Activated naive CD4-positive, alpha-beta T cell treated with Interleukin-2 at 50 U/mL for 16 hours (primary cell): ENCODE measurements at places on chromosomes 1 and 21.

DNA sequence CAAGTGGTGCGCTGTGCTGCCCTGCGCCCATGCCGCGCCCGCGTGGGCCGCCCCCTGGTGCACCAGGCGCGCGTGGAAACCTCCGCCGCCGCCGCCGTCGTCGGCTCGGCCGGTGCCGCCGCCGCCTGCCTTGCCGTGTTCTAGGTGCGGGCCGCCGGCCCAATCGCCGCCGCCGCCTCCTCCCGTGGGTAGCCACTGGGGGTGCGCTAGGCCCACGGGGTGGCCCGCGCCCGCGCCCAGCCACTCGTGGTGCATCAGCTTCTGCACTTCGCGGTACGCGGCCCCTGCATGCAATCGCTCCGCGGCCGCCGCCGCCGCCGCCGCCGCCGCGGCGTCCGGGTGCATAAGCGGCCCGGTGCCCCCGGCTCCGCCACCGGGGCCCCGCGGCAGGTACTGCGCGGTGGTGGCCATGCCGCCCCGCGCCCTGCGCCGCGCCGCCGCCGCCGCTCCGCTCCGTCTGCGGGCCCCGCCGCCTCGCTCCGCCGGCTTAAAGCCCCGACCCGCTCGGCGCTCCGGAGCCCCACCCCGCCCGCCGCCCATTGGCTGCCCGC lies at the start of gene POU3F1:
POU3F1 (minus strand) TSS at position 461 of the 551 bp plus-strand sequence; CDS start at position 411, 50 bp downstream.
- DNase-seq, result peak; percentile 20

DNA sequence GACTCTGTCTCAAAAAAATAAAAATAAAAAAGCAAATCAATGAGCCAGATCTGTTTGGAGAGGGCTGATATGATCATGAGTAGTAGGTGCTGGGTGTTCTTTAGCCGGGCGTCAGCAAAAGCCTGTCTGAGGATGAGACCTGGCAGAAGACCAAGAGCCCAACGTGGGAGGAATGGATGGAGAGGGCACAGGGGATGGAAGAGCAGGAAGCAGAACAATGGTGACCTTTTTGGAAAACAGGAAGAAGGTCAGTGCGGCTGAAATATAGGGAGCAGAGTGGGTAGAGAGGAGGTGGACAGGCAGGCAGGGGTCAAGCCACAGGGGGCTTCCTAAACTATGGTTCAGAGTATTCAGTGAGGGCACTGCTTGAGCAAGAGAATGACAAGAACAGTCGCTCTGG lies 30.9 kb downstream of the VWA5B1 start:
- no peak for DNase-seq

- no peak for DNase-seq
Measured at GRCh38 chr1:68795956-68796355, 299.1 kb upstream of the DEPDC1 start.

GRCh38 chr1:212218911-212219310 lies 66.3 kb upstream of the PPP2R5A start:
- no peak for DNase-seq

GRCh38 chr1:170987424-170987823 lies 52.1 kb downstream of the MROH9 start:
- no peak for DNase-seq

- no peak for DNase-seq
Measured at GRCh38 chr1:25688390-25689119, 72.0 kb downstream of the MAN1C1 start.

DNA sequence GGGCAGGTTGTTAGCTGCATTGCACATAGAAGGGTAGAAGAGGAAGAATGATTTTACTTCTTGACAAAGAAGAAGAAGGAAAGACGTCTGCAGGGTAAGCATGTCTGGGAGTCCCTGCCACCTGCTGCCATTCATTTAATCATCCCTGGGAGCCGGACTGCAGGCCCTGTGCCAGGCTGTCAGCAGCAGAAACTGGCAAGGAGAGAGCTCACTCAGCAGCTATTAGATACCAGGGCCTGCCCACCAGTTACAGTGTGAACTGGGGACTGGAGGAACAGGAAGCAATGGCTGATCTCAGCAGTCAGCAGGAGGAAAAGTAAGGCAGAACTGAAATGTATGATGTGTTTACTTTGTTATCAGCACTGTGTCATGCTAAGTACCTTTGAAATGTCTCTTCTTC lies 75.7 kb upstream of the C1orf87 start:
- no peak for DNase-seq
